Hippocampal formation (tissue), 2 donors: ENCODE measurements at places on chromosomes 5 and 9.

- DNase-seq, result no peak
These were observed 213.4 kb upstream of the ELL2 start for GRCh38 chr5:96175090-96175489.

DNA sequence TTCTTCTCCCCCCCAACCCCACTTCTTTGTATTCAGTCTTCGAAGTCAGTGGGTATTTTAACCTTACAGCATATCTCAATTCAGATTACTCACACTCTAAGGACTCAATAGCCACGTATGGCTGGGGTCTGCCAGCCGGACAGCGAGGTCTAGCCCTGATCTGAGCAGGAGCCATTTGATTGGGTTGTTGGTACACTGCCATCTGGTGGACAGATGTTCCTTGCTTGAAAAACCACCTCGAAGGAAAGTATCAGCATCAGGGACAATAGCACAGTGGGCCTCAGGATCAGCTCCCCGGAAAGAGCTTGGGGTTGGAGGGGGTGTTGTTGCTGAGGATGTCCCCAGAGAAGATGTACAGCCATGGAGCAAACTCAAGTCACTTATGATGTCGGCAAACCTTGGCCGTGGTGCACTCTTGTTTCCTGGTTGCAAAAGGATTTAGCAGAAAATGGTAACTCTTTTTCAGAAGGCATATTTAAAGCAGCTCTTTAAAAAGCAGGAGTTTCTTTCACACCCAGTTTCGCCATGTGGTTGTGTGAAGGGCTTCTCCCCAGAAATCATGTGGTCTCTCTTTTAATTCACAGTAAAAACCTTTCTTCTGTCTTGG, 31.7 kb upstream of the KCNMB1 start:
- DNase-seq, result peak; percentile 57

DNA sequence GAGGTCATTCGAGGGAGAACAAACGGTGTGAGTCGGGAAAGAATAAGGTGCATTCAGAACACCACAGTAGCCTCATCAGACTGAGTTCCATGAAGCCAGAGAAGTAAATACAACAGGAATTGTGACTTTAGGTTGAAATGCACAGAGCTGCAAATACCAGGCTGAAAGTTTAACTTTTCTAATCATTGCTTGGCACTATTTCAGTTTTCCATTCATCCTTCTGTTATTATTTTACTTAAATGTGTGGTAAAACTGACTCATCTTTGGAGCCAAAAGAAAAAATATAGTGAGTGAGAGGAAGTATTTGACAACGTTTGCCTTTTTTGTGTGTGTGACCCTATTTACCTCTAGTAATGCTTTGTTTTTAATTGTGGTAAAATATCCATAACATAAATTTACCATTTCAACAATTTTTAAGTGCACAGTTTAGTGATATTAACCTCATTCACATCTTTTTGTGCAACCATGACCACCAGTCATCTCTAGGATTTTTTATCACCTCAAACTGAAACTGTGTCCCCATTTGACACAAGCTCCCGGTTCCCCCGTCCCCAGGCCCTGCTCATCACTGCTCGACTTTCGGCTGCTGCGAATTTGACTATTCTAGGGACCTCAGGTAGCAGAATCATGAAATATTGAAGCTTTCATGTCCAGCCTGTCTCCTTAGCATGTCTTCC, 166.8 kb downstream of the HSD17B3 start:
- DNase-seq, result no peak

GRCh38 chr5:105956456-105957196, 1714.1 kb downstream of the EFNA5 start:
- DNase-seq, result no peak

DNA sequence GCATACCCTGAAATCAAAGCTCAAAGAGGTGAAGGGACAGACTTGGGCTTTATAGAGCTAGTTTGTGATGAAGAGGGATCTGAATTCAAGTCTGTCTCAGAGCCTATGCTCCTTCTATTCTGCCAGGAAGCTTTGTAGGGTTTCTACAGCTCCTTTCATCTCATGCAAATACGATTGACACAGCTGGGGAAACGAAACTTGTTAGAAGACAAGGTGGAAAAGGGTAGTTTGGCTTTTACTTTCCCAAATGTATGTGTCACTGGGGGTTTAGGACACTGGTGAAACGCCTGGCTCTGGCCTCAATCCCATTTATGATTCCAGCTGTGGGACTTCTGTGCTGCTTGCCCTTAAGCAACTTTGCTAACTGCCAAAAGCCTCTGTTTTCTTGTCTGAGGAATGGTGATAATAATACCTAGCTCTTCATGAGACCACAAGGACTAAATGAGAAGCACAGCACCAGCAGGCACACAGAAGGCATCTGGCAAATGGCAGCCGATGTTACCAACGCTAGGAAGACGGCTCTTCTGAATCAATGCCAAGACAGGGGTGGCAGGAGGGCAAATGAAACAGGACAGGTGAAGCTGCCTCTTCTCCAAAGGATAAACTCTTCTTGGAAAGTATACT, 70.3 kb upstream of the EQTN start:
- DNase-seq, result no peak

GRCh38 chr9:12961276-12961809, 186.5 kb downstream of the LURAP1L start:
- no peak for DNase-seq

DNA sequence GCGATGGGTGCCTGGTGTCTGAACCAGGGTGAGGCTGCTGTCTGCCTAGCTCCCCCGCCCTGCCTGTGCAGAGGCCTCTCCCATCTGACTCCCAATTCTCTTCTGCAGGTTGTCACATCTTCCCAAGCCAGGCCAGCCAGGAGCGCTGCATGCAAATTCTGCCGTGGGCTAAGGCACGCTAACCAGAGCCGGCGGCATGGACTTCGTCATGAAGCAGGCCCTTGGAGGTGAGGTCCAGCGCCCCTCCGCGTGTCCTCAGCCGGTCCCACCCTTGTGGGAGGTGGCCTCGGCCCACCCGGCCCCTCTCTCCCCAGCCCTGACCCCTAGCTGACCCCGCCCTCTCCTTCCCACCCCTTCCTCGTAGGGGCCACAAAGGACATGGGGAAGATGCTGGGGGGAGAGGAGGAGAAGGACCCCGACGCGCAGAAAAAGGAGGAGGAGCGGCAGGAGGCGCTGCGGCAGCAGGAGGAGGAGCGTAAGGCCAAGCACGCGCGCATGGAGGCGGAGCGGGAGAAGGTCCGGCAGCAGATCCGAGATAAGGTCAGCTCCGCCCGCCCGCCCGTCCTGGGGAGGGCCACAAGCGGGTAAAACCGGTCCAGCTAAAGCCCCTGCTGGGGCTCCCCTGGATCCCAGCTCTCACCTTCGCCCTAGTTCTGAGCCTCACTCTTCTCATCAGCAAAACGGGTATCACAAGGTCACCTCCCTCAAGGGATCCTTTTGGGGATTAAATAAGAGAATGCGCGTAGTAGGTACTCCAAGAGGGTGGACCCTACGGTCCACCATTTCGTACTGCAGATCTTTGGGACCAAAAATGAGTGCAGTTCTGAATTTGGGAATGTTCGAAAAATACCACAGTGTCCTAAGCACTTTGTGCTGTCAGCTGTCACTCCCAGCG, 7.4 kb downstream of the CPLX2 start:
- DNase-seq, result no peak

GRCh38 chr5:157479166-157479565, 19.2 kb downstream of the NIPAL4 start:
- no peak for DNase-seq

GRCh38 chr9:77770340-77770739, 122.2 kb upstream of the GNA14 start:
- DNase-seq, result peak; percentile 35

- no peak for DNase-seq
These were observed 81.4 kb downstream of the C9orf152 start for GRCh38 chr9:110126499-110126941.

GRCh38 chr9:37329576-37329975, 92.9 kb upstream of the GRHPR start:
- no peak for DNase-seq

DNA sequence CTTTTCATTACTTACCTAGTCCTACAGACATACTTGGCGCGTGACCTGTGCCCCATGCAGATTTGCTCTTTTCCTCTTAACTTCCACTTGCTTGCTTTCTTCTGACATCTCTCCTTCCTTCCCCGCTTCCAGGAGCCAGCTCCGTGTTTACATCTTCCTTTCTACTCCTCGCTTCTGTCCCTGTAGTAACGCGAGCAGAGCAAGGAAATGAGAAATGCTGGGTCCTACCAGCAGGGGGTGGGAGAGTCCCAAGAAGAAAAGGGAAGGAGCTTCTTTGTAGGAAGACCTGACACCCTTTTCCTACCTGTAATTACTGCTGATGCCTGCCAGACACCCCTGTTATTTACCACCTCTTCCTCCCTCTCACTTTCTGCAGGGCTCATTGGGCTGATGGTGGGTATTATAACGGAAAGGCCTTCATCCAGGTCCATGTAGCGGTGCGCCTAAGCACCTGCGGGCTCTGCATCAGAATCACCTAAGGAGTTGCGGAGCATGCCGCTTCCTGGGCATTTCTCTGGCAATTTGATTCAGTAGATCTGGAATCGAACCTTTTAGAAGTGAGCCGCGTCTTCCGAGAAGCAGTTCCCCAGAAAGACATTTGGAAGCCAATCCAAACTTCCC, 1260.8 kb upstream of the WWC1 start:
- DNase-seq, result no peak

DNA sequence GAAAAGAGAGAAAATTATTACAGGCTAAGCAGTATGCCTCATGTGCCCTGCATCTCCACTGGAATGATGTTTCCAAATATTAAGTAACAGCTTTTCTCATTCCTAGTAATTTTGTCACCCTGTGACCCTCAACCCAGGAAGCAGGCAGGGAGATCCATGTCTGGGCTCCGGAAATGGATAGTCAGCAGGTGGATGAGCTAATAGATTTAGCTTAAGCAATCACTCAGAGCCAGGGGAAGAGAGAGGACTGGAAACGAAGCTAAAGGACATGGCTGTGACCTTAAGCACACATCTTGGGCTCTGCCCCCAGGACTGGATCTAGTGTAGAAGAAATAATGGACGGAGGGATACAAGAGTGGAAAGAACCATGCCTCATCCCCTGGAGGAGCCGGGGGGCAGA, 89.5 kb downstream of the ARSB start:
- no peak for DNase-seq

- no peak for DNase-seq
These were observed 2.7 kb downstream of the RPL37 start for GRCh38 chr5:40832345-40832744.

DNA sequence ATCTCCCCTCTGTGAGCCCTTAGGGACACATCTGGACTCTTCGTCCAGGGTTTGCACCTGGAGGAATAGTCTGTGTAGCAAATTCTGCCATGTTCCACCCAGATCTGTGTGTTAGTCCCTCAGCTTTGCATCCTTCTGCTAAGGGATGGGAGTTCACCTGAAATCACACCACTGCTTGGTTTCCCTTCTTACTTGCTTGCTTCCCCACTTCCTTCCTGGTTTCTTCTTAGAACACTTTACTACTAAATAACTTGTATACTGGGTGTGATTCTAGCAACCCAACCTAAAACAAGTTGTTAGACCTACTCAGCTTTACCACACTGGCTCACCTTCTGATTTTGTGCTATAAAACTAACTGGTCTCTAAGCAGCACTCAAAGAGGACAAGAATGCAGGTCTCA, 202.6 kb upstream of the MAP3K1 start:
- no peak for DNase-seq

GRCh38 chr5:92835712-92836111, 745.3 kb downstream of the NR2F1-AS1 start:
- DNase-seq, result no peak

DNA sequence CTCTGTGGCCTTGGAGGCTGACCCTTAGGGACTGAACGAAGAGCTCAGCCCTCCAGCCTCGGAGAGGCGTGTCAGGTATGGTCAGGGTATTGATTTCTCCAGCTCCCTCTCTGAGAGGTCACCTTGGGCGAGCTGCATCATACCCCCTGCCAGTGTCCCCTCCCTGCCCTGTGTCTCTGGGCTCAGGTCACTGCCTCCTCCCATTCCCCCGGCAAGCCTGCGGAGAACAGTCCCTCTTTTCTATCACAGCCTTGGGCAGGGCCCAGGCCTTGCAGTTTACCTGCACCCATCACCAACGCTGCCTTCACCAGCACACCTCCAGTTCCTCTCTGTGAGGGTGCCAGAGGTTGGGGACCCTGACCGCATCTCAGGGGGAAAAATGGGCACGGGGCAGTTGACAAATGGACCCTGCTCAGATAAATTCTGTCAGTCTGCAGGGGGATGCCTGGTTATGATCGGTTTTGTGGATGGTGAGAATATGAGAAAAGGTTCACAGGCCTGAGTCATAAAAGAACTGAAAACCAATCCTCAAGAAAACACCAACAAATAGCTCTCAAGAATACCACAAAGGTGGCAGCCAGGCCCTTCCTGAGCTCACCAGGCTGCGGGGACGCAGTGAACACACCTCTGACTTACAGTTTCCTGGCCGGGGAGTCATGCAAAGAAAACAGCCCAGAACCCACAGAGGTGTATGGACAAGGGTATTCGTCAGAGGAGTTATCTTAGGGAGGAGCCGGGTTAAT, 24.7 kb upstream of the RXRA start:
- no peak for DNase-seq

- no peak for DNase-seq
These were observed 599 bp downstream of the KIAA1191 start for GRCh38 chr5:176360894-176361436.

DNA sequence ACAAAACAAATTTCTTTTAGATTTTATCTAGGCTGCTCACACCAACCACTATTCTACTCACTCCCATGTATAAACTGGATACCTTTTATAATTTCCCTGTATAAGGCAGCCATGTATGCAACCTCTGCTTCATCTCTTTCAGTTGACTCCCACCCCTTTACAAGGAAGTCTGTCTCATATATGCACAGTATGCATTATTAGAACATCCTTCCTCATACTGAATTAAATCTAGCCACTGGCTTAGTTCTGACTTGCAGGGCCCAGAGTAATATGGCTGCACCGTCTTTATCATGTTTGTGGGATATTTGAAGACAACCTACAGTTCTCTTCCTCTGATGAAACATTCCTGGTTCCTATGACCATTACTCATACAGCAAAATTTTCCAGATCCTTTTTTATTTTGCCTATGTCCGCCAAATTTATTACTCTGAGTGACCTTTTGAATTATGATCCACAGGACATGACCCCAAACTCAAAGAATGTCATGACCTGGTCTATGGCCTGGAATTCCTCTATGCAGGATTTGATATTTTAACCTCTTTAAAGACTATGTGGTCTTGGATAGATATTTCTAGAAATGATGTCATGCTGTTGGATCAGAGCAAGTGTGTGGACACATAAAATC, 76.6 kb upstream of the ITGA1 start:
- no peak for DNase-seq

DNA sequence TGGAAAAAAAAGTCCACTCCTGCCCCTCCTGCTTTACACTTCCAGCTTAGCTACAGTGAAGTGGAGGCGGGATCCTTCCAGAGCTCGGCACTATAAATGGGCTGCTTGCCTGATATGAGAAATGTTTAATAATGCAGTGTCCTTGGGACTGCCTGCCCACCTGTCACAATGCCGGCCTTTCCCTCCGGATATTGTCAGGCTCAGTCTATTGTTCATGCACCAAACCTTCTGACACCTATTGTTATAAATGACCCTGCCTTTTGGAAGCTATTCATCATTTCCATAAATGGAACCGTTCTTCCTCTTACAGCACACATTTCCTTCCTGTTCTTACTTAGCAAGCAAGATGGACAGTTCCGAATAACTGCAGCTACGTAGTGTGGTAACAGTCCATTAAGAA, 146.3 kb downstream of the DMAC1 start:
- DNase-seq, result no peak

- DNase-seq, result no peak
These were observed 18.4 kb upstream of the IL17B start for GRCh38 chr5:149397530-149397929.

GRCh38 chr5:59923465-59923864, 29.9 kb upstream of the PDE4D start:
- DNase-seq, result no peak

- no peak for DNase-seq
These were observed 1.9 kb downstream of the DAPK1 start for GRCh38 chr9:87499424-87500017.

- DNase-seq, result no peak
These were observed 6.6 kb downstream of the ANKDD1B start for GRCh38 chr5:75617736-75618352.
